ENCODE measurements at places on chromosomes 4 and X.
A peak's percentile ranks its signal among the peaks of the same experiment; 100 is the strongest.

- H3K4me3 ChIP-seq, result no peak overlapping the region
- H3K36me3 ChIP-seq, result no peaks in the 10 kb centered on the region
- H3K27me3 ChIP-seq, result no peaks in the 10 kb centered on the region
- H3K4me1 ChIP-seq, result no peaks in the 10 kb centered on the region
Observed at GRCh38 chr4:129335276-129335675, 239.3 kb downstream of the C4orf33 start.

- H3K36me3 ChIP-seq, result no peaks in the 10 kb centered on the region
- no peaks in the 10 kb centered on the region for H3K4me1 ChIP-seq
- H3K4me3 ChIP-seq, result no peak overlapping the region
- DNase-seq, result no peak
- H3K27ac ChIP-seq, result no peak overlapping the region
Observed at GRCh38 chrX:152480269-152481212, 29.4 kb upstream of the GABRA3 start.

DNA sequence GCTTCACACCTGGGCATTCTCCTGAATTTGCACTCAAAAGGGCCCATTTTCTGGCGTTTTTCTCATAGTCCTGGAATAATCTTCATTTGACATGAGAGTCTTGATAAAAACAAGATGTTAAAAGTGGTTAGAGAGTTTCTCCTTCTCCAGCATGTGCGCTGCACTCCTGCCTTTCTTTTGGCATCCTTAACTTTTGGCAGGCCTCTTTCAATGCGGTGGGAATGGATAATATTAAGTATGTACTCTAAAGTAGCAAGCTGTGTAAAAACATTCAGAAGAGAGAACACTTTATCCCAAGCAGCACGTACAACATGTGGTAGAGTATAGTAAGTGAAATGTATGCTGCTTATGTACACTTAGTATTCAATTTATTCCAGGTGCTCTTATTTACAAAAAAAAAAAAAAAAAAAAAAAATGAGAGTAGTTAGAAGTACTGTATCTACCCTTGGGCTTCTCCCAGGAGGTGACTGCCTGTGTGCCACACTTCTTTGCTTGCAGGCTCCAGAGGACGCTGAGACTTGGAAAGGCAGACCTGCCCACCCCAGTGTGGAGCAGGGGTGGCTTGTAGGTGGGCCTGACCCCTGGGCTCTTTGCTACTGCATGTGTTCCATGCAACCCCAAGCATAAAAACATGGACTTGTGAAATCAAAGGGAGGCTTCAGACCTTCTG, 3.9 kb downstream of the FGF2 start:
- DNase-seq, result no peak
- H3K27ac ChIP-seq, result peak overlapping the region; percentile 92
- no peaks in the 10 kb centered on the region for H3K27me3 ChIP-seq
- H3K4me1 ChIP-seq, result peaks cover 5% of the 10 kb centered on the region

- H3K27me3 ChIP-seq, result no peaks in the 10 kb centered on the region
- no peaks in the 10 kb centered on the region for H3K36me3 ChIP-seq
- H3K4me1 ChIP-seq, result no peaks in the 10 kb centered on the region
- H3K27ac ChIP-seq, result no peak overlapping the region
Observed at GRCh38 chr4:152369902-152370295, 166.0 kb downstream of the FBXW7 start.

- no peak overlapping the region for H3K4me3 ChIP-seq
- no peak for DNase-seq
- no peak overlapping the region for H3K27ac ChIP-seq
- H3K4me1 ChIP-seq, result no peaks in the 10 kb centered on the region
Observed at GRCh38 chr4:163866728-163867315, 372.3 kb downstream of the TMA16 start.

GRCh38 chr4:145186729-145187128, 6.3 kb upstream of the OTUD4 start:
- no peaks in the 10 kb centered on the region for H3K4me1 ChIP-seq
- no peak overlapping the region for H3K27ac ChIP-seq
- H3K36me3 ChIP-seq, result no peaks in the 10 kb centered on the region
- no peak for DNase-seq

- no peaks in the 10 kb centered on the region for H3K4me1 ChIP-seq
- no peak for DNase-seq
- H3K27me3 ChIP-seq, result no peaks in the 10 kb centered on the region
Observed at GRCh38 chr4:33133723-33134122, 2413.6 kb downstream of the PCDH7 start.

GRCh38 chr4:67704843-67705242, 3.9 kb upstream of the UBA6 start:
- no peak for DNase-seq
- no peaks in the 10 kb centered on the region for H3K27me3 ChIP-seq
- no peaks in the 10 kb centered on the region for H3K36me3 ChIP-seq
- H3K4me1 ChIP-seq, result no peaks in the 10 kb centered on the region
- H3K4me3 ChIP-seq, result no peak overlapping the region
- no peak overlapping the region for H3K27ac ChIP-seq

DNA sequence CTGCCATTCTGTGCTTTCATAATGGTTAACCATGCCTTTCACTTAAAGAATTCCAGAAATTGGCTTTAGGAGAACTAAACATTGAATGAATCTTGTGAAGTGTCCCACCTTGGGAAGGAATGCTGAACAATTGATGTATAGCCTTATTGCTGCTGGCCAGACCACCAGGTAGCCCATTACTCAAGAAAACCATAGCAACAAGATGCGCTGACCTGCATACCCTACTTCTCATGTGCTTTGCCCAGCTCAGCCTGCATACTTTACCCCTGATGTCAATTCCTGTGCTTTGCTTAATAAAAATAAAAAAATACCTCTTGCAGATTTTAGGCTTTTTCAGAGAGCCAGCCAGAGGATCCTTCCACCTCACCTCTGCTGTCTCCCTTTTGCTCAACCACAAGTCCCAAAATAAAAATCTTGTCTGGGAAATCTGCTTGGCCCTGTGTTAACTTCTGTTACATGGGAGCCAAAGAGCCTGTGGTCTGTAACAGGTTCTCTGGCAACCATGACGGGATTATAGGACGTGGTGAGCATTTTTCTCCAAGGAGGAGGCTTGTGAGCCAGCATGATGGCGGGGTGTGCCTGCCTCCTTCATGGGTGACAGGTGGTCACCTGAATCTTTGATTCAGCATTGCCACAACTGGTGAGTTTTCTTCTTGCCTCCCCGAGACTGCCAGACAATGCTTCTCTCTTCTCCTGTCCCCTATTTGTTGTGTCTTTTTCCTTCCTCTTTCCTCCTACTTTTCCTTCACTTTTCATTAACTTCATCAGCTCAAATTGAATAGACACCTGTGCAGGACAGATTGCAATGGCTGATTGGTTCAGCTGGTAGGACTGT, 106.8 kb downstream of the ARSJ start:
- no peak overlapping the region for H3K4me3 ChIP-seq
- H3K27me3 ChIP-seq, result no peaks in the 10 kb centered on the region
- no peak overlapping the region for H3K27ac ChIP-seq
- no peaks in the 10 kb centered on the region for H3K4me1 ChIP-seq
- no peak for DNase-seq

- no peaks in the 10 kb centered on the region for H3K27me3 ChIP-seq
- H3K27ac ChIP-seq, result no peak overlapping the region
- H3K4me3 ChIP-seq, result no peak overlapping the region
- no peak for DNase-seq
Observed at GRCh38 chr4:74087481-74087880, 11.5 kb downstream of the CXCL2 start.

- H3K27ac ChIP-seq, result no peak overlapping the region
- H3K36me3 ChIP-seq, result no peaks in the 10 kb centered on the region
- H3K4me1 ChIP-seq, result no peaks in the 10 kb centered on the region
- H3K4me3 ChIP-seq, result no peak overlapping the region
- no peaks in the 10 kb centered on the region for H3K27me3 ChIP-seq
Observed at GRCh38 chrX:132236121-132236520, 16.9 kb upstream of the RAP2C start.

DNA sequence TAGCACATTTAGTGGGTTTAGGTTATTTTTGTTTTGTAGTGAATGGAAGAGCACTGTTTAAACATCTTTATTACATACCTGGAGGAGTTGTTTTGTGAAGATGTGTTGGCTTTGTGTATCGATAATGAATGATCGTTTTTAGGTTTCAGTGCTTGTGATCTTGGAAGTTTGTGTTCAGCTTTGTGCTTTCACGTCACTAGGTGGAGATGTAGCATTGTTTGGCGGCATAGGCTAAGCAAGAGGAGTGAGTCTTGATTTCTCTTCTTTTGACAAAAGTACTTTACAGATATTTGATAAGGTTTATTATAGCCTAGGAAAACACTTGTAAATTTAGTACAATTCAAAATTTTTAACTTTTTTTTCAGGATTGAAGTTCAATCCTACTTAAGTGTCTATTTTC, 50.4 kb downstream of the PDK3 start:
- no peak overlapping the region for H3K27ac ChIP-seq
- no peak overlapping the region for H3K4me3 ChIP-seq
- H3K4me1 ChIP-seq, result no peaks in the 10 kb centered on the region
- H3K27me3 ChIP-seq, result no peaks in the 10 kb centered on the region

- peaks cover 75% of the 10 kb centered on the region for H3K27me3 ChIP-seq
- DNase-seq, result no peak
- no peak overlapping the region for H3K27ac ChIP-seq
- H3K4me1 ChIP-seq, result no peaks in the 10 kb centered on the region
- peak overlapping the region; percentile 65 for H3K4me3 ChIP-seq
- no peaks in the 10 kb centered on the region for H3K36me3 ChIP-seq
Observed at GRCh38 chr4:92304606-92305005, 840 bp downstream of the GRID2 start.

DNA sequence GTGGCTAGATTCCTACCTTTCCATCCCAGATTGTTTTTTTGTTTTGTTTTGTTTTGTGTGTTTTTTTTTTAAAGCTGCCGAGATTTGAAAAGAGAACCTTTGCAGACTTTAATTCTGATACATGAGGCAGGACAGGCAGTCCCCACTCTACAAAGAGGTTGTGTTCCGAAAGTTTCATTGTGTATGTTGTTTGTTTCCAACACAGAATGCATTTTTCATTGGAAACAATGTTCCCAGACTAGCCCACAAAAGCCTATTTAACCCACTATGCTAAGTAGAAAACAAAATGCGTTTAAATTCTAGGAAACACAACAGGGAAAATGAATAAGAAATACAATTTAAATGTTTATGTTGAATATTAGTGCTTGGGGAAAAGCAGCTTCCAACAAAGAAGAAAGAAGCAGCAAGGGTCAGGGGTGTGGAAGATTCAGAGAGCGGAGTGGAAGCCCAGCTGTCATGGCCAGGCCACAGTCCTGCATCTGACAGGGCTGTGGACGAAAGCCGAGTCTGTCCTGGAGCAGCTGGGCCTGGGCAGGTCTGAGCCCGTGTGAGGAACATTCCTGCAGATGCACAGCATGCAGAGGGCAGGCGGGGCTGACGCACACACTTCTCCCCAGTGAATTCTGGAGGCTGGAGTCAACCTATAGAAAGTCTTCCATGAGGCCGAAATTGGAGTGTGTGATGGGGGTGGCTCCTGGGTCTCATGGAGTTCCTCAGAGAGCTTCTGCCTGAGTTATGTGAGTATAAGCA, 12.4 kb upstream of the SETD7 start:
- no peak for DNase-seq
- no peaks in the 10 kb centered on the region for H3K36me3 ChIP-seq
- no peaks in the 10 kb centered on the region for H3K4me1 ChIP-seq
- no peak overlapping the region for H3K27ac ChIP-seq

DNA sequence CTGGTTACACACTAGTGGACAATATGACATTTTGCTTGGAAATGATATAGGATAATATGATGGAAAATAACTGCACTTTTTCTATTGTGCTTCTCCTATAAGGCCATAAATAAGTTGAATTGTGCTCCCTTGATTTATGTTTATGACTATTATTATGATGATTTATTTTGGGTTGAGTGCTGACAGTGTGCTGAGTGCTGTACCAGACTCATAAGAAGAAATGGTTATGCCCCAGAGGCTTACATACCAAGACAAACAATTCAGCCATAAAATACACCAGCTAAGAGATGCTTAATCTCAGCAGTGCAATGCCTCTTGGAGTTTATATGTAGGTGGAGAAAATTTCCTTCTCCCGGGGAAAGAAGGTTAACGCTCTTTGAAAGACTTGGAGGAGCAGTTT, 199.8 kb upstream of the NOCT start:
- H3K4me1 ChIP-seq, result no peaks in the 10 kb centered on the region
- H3K27me3 ChIP-seq, result no peaks in the 10 kb centered on the region
- no peaks in the 10 kb centered on the region for H3K36me3 ChIP-seq
- H3K27ac ChIP-seq, result no peak overlapping the region
- DNase-seq, result no peak
- no peak overlapping the region for H3K4me3 ChIP-seq

GRCh38 chr4:88807499-88807898, 109.9 kb upstream of the NAP1L5 start:
- H3K4me1 ChIP-seq, result no peaks in the 10 kb centered on the region
- no peak overlapping the region for H3K27ac ChIP-seq
- no peaks in the 10 kb centered on the region for H3K36me3 ChIP-seq
- no peak for DNase-seq
- H3K4me3 ChIP-seq, result no peak overlapping the region

- DNase-seq, result no peak
- no peaks in the 10 kb centered on the region for H3K4me1 ChIP-seq
- H3K4me3 ChIP-seq, result no peak overlapping the region
Observed at GRCh38 chr4:105652286-105652888, 56.1 kb downstream of the INTS12 start.

DNA sequence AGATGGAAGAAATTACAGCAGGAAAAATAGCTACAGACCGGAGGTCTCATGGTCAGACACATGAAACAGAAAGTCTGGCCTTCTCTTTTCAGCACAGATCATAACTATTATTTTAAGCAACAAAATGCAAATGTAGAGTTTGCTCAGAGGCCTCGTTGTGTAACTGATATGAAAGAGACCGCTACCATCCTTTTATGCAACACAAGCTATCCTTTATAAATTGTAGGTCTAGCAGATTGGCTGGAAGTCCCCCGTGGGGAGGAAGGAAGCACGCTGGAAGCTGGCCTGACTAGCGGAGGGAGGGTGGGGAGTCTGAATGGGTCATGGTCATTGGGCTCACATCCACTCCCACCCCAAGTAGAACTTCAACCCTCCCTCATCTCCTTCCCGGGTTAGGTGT, 27.7 kb downstream of the DMP1 start:
- no peaks in the 10 kb centered on the region for H3K36me3 ChIP-seq
- H3K4me1 ChIP-seq, result no peaks in the 10 kb centered on the region
- no peaks in the 10 kb centered on the region for H3K27me3 ChIP-seq
- no peak overlapping the region for H3K4me3 ChIP-seq
- H3K27ac ChIP-seq, result peak overlapping the region; percentile 48

DNA sequence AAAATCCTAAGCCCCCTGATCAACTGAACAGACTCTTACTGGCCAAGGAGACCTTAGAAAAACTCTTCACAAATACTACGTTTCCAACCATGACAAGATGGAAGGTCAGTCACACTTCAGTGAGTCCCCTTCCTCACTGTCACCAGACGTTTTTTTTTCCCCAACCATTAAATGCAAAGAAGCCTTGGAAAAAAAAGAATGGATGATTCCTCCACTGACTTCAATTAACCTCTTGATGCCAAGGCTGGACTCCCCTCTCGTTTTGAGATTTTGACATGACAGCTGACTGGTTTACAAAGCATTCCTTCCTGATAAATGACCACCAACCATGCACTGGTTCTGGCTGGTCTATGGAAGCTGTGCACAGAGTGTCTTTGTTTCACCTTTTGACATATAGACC, 73.2 kb downstream of the SLC34A2 start:
- H3K27me3 ChIP-seq, result no peaks in the 10 kb centered on the region
- H3K4me1 ChIP-seq, result no peaks in the 10 kb centered on the region
- H3K4me3 ChIP-seq, result no peak overlapping the region
